Stimulated activated CD4-positive, alpha-beta T cell treated with anti-CD3 and anti-CD28 coated beads, Interleukin-4, amount 100 ng/mL, for 48 hours (primary cell): ENCODE measurements at places on chromosomes 1 and 21.
A peak's percentile ranks its signal among the peaks of the same experiment; 100 is the strongest.

DNA sequence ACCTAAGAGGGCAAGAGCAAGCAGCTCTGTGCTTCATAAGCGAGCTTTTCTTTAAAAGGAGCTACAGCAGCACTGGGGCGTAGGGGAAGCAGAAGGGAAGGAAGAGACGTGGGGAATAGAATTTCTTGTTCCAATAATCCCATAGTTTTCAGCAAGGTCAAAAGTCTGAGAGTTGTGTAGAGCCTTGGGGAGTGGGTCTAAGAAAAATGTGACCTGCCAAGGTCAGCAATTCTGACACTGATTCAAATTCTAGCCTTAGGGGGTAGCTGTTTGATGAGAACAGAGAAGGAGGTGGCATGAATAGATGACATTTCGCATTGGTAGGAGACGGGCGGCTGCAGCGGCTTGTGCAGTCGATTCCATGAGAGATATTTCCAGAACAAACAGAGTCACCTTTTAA, 22.4 kb downstream of the PRRX1 start:
- no peak for DNase-seq

DNA sequence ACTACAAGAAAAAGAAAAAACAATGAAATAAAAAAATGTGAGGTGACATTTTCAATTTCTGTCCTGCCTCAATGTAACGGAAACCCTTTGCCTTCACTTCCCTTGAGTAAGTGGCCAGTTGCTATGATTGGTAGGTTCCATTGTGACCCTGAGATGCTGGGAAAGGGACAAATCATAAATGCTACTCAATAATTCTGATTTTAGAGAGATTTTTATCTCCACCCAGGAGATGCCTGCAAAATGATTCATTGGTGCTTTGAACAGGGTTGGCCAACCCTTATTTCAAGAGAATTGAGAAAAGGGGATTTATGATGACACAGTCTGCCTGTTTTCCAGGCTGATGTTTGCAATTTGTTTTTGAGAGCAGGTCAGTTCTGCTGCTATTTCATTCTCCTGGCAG, 22.5 kb downstream of the XCL1 start:
- no peak for DNase-seq

- DNase-seq: no peak
Measured at GRCh38 chr1:229572286-229572685, 13.8 kb upstream of the ABCB10 start.

DNA sequence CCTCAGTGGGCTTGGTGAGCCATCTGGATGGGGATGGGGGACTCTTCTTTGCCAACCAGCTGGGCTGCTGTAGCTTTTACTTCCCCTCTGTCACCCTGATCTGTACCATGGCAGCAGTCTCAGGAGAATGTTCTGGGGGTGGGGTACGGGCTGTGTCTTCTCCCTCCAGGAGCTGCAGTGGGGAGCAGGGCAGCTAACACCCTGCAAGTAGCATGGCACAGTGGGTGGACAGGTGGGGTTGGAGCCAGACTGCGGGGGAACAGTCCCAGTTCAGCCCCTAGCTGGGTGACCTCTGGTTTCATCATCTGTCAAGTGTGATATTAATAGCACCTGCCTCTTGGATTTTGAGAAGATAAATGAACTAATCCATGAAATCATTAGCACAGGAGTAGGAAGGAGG, 3.1 kb downstream of the NFASC start:
- no peak for DNase-seq

DNA sequence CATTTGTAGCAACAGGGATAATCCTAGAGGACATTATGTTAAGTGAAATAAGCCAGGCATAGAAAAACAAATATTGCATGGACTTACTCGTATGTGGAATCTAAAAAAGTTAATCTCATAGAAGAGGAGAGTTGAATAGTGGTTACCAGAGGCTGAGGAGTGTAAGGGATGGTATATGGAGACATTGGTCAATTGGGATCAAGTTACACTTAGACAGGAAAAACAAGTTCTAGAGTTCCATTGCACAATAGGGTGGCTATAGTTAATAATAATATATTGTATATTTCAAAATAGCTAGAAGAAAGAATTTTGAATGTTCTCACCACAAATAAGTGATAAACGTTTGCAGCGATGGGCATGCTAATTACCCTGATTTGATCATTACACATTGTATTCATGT, 354.6 kb downstream of the SEC16B start:
- no peak for DNase-seq

DNA sequence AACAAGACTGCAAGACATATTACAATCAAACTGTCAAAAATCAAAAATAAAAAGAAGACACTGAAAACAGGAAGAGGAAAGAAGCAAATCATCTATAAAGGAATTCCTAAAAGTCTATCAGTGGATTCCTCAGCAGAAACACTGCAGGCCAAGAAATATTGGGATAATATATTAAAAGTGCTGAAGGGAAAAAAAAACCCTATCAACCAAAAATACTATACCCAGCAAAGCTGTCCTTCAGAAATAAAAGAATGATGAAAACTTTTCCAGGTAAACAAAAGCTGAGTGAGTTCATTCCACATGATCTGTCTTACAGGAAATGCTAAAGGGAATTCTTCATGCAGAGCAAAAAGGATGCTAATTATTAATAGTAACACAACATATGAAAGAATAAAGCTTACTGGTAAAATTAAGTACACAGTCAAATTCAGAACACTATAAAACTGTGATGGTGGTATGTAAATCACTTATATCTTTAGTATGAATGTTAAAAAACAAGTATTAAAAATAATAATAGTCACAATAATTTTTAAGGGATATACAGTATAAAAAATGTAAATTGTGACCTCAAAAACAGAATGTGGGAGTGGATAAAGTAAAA, 12.9 kb upstream of the ACP6 start:
- no peak for DNase-seq

- DNase-seq: no peak
Measured at GRCh38 chr1:3641046-3641760, 8.7 kb downstream of the WRAP73 start.

GRCh38 chr1:91835087-91835521, 50.8 kb downstream of the TGFBR3 start:
- no peak for DNase-seq

DNA sequence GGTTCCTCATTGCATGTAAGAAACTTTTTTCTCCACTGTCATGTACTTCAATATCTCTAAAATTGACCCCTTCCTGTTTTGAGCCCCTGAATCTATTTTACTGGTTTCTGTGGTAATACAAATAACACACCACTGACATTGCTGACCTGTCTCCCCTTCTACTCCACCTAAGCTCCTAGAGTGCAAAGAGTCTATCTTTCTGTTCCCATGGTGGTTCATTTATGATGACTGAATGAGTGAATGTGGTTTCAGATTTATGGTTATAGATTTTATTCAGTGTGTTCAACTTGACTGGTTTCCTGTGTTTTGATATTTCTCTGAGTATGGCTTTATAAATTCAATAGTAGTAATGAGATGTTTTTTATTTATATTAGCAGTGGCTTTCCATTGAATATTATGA, 127.7 kb downstream of the MAGI3 start:
- no peak for DNase-seq

GRCh38 chr1:195336812-195337211, 1271.4 kb downstream of the KCNT2 start:
- no peak for DNase-seq

- DNase-seq: no peak
Measured at GRCh38 chr21:40841524-40842196, 5.3 kb downstream of the DSCAM start.

GRCh38 chr1:31032266-31032665, 33.3 kb downstream of the PUM1 start:
- DNase-seq: no peak

GRCh38 chr1:97980530-97980929, 59.7 kb upstream of the DPYD start:
- no peak for DNase-seq

- no peak for DNase-seq
Measured at GRCh38 chr1:64651841-64652240, 93.0 kb upstream of the RAVER2 start.

DNA sequence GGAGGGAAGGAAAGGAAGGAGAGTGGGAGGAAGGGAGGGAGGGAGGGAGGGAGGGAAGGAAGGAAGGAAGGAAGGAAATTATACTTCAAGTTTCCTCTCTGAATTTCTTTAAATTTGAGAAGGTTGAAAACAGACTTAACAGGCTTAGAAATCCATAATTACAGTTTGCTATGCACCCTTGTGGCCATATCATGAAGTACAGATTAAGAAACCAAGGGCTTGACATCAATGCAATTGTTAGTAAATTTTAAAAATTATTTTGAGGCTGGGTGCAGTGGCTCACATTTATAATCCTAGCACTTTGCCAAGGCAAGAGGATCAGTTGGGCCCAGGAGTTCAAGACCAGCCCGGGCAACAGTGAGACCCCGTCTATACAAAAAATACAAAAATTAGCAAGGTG, 14.4 kb downstream of the ANP32E start:
- DNase-seq: no peak

DNA sequence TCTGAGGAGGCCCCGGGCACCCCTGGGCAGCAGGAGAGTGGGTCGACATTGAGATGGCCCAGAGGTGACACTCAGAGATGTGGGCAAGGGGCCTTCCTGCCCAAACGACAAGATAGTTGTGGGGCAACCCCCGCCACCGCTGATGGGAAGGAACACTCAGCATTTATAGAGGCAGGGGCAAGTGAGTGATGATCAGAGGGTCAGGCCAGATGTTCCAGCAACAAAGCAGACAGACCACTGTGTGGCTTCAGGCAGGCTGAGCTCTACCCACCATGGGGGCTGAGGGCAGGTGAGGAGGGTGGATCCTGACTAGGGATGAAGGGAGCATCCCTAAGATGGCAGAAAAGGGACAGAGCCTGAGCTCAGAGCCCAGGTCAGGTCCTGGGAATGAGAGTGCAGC, 362.7 kb downstream of the PTPRU start:
- no peak for DNase-seq

DNA sequence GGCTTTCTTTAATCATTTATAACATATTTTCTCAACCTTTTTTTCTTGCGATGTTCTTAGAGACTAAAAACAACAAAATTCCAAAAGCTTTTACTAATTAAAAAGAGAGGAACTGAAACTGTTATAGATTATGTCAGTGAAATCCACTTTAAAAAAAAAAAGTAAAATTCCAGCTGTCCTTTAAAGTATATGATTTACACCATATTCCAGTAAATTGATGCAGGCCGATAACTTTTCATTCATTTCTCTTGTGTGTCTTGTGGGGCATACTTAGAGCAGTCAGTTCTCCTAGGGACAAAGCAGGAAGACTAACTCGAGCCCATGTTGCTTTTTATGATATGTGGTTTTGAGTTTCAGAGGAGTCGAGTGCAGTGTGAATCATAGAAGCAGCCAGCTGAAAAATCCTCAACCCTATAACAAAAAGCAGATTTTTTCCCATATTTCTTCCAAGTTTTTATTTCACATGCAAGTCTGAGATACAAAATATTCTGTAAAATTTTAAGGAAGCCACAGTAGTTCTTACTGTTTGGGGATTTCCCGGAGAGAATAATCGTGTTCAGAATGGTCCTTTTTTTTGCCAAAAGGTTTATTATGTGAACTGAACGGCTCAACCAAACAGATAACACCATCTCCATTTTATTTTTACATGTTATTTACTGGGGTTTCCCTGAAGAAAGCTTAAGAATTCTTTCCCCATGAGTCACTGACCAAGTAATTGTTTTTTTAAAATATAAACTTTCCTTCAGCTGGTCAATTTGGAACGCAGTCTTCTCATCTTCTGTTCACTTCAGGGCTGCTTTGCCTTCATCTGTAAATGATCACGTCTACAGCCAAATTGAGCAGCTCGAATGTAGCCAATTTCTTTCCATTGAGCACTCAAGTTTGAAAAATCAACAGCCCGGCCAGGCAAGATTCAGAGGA, 77.0 kb upstream of the C1orf105 start:
- DNase-seq: no peak

GRCh38 chr1:16184557-16185303, 27.7 kb downstream of the ARHGEF19 start:
- DNase-seq: no peak

- peak; percentile 40 for DNase-seq
Measured at GRCh38 chr1:6414443-6414844, 5.3 kb downstream of the HES2 start.

DNA sequence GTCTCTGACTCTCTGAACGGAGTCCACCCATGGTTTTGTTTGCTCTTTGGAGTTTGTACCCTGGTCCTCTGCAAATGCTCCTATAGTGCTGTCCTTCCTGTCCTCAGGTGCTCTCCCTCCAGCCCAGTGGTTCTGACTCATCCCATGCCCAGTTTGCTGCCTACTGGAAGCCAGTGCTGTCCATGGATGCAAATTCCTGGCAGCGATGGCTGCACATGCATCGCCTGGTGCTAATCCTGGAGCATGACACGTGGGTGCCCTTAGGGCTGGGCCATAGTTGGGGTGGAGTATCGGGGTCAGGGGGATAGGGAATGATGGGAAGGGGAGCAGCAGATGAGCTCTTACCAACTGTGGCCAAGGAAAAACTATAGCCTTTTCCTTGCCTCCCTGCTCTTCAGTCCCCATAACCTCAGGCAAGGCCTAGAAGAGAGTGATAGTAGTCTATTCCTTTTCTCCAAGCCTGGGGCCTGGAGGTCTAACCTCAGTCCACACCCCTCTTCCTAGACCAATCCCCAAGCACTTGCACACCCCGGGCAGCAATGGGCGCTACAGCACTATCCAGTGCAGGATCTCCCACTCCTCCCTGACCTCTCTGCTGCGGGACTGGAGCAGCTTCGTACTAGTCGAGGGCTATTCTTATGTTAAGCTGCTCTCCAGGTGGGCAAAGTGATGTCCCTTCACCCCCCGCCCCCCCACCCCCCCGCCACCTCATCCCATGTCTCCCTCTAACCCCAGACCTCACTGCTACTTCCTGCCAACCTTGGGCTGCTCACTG, 31.6 kb downstream of the HYI start:
- DNase-seq: no peak

DNA sequence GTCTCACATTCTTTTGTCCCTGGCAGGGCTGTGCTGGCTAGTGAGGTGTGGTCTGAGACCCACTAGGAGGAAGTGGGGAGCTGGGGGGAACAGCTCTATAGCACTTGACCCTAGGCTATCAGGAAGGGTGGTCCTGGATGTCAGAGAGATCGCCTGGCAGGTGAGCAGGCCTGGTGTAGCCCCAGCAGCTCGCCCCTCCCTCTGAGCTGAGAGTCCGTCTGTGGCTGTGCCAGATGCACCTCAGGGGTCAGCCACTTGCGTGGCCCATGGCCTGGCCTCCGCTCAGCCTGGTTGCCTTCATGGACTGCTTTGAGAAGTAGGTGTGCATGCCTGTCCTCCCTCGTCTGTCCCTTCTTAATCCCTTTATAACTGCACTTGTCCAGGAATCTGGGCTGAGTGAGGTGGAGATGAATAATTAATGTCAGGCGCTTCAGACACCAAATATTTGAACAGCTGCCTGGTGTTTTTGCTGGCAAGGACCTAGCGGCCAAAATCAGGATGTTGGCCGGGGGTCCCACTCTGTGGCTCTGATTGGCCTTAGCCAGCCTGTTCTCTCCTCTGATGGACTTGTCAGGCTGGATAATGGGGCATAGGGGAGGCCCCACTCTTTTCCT, 30.5 kb downstream of the TMEM53 start:
- no peak for DNase-seq
